Pulmonary artery endothelial cell (primary cell): ENCODE measurements at places on chromosomes 7 and 10. TPM values are rescaled to one million over a fixed set of nuclear protein-coding genes. Genes with fewer than 3 reads are reported as not detected.

Gene TMEM270
- total RNA-seq: not detected in 2 replicates

Gene ADCY1
- total RNA-seq: 0.26 and 0.32 TPM in 2 replicates

Gene MGMT
- total RNA-seq: 4.6 and 9.9 TPM in 2 replicates

DNA sequence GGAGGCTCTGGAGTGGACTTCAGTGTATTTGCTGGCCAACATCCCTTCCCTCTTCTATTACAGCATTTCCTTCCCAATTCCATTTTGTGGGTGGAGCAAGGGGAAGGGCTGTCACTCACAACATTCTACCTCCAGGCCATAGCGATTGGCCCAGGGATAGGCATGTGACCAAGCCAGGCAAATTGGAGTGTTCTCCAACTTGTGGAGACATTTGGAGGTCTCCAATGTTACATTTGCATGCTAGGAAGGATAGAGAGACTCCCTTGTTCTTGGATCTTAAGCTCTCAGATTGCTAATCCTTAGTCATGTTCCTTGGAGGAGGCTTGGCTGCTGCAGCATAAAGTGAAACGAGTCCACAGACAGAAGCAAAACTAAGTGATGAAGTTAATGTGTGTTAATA lies 95.6 kb upstream of the KIF5B start:
- DNase-seq: no peak

DNA sequence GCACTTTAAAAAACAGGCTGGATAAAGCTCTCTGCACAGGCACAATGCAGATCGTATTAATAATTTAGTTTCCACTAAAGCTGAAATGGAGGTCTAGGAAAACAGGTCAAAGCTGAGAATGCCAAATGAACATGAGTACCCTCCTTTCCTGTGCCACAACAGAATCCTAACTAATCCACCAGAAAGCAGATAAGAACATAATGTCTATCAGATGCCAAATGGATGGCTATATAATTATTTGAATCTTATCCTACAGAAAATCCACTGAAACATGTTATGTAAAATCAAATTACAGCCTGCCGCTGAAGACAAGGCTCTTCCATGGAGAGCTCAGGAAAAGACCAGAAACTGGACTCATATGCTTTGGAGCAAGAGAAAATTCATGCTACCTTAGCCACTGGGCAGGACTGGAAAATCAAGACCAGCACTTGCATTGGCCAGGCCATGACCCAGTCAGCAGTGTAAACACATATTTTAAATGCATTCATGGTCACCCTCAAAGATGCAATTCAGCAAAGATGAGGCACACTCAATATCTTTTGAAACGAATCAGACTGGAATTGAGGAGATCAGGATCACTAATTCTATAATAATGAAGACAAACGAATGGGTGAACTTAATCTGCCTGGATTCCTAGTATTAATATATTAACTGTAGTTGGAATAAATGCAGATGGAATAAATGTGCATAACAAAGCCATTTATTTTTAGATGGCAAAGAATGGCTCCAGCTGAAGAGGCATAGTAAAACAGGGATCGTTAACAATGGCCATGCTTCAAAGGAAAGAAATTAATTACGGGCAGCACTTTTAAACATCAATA lies 13.2 kb downstream of the ANK3 start:
- no peak for DNase-seq

Gene OR6B1
- not detected in 2 replicates for total RNA-seq

Gene TEX36
- total RNA-seq: not detected in 2 replicates

GRCh38 chr10:10798102-10798863 lies 219.4 kb upstream of the CELF2 start:
- DNase-seq: no peak

DNA sequence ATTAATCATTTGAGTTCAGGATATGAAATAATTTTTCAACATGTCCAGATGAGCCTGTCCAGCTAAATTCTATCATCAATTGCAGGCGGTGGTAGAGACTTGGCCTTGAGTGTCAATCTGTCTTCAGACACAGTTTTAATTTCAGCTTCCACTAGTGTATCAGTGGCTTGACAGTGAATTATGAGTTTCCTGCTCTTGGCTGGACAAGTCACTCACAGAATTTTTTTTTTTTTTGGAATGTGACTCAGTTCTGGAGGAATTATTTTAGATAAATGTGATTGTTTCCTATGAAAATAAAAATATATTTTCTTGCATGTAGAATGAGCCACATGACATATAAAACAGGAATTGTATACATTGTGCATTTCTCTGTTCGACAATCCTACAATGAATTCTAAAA lies 319.9 kb upstream of the AKR1E2 start:
- DNase-seq: peak; percentile 5

Gene FRMPD2
- total RNA-seq: not detected in 2 replicates

DNA sequence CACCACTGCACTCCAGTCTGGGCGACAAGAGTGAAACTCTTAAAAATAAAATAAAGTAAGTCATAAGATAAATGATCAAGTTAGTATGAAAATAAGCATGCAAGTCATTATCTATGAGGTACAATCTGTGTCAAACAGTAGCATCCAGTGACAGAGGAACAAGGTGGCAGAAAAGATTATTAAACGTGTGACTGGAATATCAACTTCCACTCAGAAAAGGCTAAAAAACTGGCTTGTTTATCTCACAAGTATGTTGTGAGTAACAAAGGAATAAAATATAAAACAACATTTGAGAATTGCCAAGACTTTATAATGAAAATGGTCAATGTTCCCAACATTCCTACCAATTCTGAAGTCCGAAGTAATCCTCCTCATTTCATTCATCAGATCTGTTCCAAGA lies 30.3 kb downstream of the ITGB1 start:
- no peak for DNase-seq

Gene CTAGE4
- total RNA-seq: 0.07 and 0.18 TPM in 2 replicates

DNA sequence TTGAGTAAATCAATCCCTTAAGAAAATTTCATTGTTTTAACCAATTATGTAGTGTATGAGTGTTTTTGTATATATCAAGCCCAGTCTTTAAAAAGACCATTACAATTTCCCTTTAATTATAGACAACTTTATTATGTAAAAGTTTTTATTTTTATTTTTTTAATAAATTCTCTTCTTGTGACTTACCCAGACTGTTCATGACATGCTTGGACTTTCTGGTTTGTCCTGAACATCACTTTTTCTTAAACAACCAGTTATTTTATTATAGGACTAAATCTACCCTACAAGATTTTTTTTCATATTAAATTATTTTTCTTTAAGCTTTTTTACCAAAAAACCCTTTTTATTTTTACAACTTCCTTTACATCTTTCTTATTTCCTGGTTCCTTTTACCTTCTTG lies 410.4 kb downstream of the ATRNL1 start:
- DNase-seq: no peak

DNA sequence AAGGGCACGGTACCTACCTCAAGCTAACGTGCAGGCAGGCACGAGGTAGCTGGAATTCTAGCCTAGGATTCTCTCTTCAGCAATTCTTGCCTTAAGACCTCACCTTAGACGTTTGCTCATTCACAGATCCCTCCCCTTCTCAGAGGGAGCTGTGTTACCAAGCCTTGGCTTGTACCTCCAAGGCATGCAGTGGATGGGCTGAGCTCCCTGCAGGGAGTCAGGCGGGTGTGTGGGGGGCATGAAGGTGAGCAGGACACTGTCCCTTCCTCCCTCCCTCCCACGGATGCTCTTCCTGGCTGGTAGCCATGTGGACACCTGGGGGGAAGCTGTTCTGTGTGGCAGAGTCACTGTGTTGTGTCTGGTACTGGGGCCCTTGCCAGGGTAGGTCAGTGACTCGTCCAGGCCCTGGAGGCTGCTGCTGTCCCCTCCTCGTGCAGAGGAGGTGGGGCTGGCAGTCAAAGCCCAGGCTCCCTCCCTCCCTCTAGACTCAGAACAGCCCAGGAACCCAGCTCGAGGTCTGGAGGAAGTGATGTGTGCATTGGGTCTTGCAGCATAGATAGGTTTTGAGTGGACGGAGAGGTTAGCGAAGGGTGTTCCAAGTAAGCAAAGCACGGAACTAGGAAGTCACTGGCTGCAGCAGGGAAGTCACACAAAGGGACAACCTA lies 222.2 kb upstream of the SH2B2 start:
- no peak for DNase-seq

DNA sequence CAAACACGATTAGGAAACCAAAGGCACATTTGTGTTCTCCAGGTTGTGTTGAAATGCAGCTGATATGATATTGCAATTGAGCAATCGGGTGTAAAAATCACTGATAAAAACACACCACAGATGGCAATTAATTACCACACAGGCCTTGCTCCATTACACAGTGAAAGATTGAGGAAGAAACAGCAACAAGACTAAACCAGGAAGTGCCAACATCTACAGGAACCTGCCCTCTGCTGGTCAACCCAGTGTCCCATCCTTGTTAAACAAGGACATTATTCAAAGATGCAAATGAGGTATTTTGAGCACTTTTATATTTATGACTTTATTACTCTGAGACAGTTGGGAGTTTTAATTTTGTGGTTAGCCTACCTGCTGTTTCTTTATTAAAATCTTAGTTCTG lies 765.6 kb upstream of the GHITM start:
- no peak for DNase-seq

Gene WIPF3
- total RNA-seq: not detected in 2 replicates

- no peak for DNase-seq
These were observed 544 bp downstream of the SEC23IP start for GRCh38 chr10:119893074-119893473.

- DNase-seq: peak; percentile 66
These were observed 150.0 kb downstream of the ZNF33B start for GRCh38 chr10:42488416-42488815.

Gene ATOH7
- total RNA-seq: not detected in 2 replicates

DNA sequence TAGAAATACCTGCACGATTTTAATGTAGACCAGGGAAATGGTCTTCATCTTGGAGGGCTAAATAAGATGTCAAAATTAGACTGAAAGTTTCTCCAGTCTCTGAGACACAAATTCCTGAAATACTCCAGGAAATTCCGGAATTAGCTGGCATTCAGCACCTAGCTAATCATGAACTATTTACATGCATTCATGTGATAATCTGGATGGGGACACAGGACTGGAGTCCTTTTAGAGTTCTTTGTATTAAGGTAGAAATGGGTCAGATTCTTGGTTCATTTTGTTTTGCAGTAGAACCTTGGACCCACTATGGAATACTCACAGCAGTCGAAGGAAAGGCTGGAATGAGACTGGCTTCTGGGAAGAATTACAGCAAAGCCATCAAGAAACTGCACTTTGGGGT lies 65.3 kb upstream of the MDFIC start:
- DNase-seq: no peak

- DNase-seq: no peak
These were observed 91.6 kb downstream of the FZD1 start for GRCh38 chr7:91355695-91356435.

DNA sequence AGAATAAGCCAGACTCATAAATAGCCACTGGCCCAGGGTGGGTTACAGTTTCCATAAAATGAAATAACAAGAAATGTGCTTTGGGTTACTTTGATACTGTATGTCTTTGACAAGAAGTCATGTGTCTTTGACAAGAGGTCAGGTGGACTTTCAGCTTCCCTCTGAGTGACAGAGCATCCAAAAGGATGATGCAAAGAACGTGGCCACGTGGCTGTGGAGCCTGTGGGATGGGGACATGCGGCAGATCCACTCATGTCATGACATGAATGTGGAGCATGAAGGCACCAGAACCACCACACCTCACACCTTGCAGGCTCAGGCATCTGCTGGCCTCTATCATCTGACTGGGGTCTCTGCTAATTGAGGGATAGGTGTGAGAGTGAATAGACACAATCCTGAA lies 37.1 kb upstream of the CUX1 start:
- no peak for DNase-seq

Gene HTR5A
- total RNA-seq: not detected in 2 replicates
